ENCODE measurements at places on chromosomes 12 and 14.

GRCh38 chr12:20950248-20950647, 139.7 kb downstream of the SLCO1B3 start:
- DNase-seq, result no peak

DNA sequence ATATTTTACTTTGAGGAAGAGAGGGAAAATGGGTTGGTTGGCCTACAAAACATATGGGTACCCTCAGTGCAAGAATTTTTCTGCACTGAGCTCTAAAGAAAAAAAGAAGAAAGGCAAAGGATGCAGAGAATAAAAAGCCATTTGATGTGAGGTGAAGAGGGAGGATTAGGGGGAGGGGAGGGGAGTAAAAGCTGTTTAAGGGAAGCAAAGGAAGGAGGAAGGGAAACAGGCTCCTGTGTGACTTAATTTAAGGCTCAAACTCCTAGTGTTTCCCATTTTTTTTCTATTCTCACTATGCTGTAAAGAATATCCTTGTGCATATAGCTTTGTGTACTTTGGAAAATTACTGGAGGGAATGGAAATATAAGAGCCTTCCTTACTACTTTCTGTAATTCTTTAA, 78.7 kb downstream of the NKX2-1 start:
- no peak for DNase-seq

DNA sequence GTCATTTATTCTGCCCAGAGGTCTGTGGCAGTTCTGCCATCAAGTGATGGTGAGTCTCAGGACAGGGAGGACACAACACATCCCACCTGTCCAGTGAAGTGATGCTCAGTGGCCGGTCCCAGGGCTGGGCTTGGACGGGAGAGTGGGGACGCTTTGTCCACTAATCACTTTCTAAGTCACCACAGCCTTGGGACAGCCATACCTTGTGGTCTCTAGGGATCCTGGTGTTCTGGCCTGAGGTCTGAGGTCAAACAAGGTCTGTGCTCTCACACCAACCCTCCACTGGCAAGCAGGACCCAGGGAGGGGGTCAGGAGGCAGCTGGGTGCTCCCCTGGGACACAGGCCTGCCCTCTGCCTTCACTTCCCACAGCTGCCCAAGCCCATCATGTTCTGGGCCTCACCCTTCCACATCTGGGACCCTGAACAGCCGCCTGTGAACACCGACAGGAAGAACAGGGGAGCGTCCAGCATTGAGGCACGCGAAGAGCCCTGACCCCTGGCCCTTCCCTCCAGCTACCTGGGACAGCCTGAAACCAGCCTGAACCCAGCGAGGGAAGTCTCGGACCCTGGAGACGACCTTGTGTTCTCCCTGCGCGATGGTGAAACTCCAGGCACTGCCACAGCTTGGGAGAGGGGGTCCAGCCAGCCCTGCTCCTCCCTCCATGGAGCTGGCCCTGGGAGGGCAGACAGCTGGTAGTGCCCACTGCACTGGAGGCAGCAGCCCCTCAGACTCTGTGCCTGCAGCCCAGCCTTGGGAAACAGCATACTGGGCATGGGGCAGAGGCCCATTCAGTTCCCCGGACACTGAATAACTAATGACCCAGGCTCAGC, 19.7 kb upstream of the GPR132 start:
- no peak for DNase-seq

GRCh38 chr12:132812631-132813305, 15.9 kb downstream of the GOLGA3 start:
- no peak for DNase-seq

GRCh38 chr14:104953097-104953496, 25.1 kb downstream of the AHNAK2 start:
- no peak for DNase-seq

- DNase-seq, result no peak
Observed at GRCh38 chr12:107196681-107197080, 103.3 kb upstream of the CRY1 start.

DNA sequence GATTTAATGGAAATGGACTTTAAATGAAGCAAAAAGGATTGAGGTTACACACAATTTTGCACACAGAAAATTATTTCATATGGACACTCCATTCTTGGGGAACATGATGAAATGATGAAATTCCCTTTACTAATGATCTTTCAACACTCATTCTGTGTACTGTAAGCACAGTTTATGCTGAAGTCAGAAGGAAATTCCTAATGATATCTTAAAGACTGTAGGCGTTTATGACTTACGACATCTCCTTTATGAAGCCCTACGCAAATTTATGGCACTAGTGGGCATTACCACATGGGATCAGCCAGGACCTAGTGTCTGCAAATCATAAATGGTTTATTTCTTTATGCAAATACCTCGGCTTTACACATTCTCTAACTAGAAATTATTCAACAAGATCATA, 97.9 kb upstream of the SOX5 start:
- no peak for DNase-seq

- DNase-seq, result peak; percentile 16
Observed at GRCh38 chr14:95328729-95329503, 9.2 kb upstream of the CLMN start.

DNA sequence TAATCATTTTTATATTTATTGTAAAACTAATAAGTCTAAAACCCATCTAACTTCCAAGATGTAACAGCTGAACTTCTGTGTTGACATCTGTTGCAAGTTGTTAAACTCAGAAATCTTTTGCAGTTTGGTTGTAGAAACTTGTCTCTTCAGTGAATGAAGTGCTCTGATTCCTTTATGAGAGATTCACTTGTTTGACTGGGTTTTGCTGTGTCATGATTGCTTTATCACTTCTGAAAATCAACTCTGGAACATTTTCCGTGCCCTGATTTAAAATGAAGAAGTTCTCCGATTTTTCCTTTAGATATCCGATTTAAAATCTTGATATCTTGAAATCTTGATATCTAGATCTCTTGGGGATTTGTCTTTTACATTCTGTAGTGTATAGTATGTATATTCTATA, 65.1 kb downstream of the DIP2B start:
- no peak for DNase-seq

DNA sequence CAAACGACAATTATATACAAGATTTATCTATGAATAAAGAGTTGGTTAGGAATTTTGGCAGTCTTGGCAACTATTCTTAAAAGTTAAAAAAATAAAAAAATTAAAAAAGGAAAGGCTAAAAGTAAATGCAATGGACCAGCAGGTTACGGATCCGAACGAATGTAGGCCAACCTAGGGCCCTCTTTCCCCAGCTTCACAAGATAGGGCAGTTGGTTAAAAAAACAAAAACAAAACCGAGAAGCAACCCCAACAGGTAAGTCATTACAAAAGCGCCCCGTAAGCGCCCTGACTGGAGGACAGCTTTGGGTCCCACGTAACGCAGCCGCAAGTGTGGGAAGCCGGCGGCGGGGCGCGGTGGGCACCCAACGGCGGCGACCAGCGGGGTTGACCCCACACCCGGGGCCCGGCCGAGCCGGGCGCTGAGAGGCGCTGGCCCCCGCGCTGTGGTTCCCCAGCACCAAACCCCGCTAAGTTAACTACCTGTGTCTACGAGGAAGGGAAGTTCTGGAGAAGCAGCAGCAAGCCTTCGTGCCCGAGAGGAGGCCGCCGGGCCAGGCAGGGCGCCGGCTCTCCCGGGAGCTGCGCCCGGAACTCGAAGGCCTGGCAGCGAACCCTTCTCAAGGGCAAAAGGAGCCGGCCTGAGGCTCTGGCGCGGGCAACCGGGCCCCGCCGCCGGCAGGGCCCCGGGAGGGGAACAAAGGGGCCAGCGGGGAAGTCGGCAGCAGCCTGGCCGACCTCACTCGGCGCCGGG, 882 bp downstream of the HECTD1 start:
- peak; percentile 88 for DNase-seq

DNA sequence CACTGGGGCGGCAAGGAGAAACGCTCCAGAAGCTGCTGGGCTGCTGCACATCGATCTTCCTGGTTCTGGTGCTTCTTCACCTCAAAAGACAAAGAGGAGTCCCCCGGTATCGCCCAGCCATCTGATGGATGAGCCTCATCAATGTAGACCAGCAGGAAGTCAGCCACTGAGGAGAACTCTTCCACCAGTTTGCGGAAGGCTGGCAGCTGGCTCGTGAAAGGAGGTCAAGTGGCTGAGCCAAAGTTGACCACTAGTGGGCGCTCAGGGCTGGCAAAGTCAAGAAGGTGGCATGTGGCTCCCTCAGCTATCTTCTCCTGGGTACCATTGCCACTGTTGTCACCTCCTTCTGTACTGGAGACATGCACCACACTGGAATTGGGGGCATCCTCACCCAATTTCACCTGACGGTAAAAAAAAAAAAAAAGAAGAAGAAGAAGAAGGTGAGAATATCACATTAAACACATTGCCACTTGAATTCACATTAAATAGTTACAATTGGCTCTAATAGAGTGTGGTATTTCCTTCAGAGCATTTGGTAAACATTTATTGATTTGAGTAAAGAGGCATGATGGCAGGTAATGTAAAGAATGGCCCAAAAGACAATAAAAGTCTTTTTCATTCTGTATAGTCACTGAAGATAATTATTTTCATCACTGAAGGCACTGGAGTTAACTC, 8.3 kb downstream of the DIO2 start:
- no peak for DNase-seq

DNA sequence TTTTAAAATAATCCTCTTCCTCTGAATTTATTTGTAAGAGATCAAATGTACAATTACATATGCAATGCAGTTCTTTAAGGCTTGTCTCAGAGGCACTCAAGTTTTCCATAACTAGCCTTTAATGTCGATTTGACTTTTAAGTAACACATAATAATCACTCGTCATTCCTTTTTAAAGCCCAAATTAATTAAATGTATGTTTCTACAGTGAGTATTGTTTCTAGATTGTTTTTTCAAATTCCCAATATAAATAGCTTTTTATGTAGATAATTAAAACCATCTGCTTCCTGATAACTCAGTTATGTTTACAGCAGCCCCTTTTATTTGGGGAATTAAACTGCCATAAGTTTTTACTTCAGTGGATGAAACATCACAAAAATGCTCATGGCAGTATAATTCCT, 185.1 kb downstream of the ETNK1 start:
- DNase-seq, result no peak

- peak; percentile 91 for DNase-seq
Observed at GRCh38 chr12:54191550-54192022, 2.8 kb upstream of the SMUG1 start.

DNA sequence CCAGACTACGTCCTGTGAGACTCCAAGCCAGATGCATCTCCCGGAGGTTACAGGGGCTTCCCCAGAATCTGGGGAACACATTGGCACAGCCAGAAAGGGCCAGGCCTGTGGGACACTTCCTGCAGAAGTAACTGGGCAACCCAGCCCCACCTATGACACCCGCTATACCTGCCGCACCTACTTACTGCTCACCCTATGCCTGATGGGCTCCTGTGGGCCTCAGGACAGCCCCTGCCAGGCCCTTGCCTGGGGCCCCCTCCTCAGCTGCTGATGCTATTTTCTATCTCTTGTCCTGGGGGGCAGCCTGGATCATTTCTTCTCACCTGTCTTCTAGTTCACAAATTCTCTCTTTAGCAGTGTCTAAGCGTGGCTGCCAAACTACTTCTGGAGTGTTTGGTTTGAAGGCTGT, 28.7 kb downstream of the JAG2 start:
- DNase-seq, result peak; percentile 50

DNA sequence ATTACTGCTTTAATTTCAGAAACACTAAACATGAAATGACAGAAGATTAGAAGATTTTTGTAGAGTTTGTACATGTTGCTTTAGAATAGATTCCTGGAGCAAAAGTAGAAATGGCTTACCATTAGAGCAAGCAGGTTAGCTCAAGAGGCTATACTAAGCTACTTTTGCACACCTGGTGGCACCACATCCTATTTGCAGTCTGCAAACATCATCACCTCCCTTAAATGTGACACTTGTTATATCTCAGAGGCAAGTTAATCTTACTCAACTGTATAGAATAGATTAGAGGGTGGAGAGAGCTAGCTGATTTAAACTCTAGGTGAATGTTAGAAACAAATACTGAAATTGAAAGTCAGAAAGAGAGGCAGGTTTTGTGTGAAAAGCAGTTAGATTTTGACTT, 30.7 kb upstream of the OR4E1 start:
- no peak for DNase-seq

DNA sequence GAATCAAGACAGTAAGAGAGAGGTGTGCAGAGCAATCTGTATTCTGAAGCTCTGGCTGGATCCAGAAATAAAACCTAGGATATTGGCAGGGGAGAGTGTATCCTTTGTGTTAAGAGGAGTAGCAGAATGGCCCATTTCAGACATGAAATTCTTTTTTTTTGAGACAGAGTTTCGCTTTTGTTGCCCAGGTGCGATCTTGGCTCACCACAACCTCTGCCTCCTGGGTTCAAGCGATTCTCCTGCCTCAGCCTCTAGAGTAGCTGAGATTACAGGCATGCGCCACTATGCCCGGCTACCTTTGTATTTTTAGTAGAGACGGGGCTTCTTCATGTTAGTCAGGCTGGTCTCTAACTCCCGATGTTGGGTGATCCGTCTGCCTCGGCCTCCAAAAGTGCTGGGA, 6.1 kb upstream of the SRGAP1 start:
- no peak for DNase-seq

GRCh38 chr12:64273527-64274403, 51.7 kb upstream of the KICS2 start:
- DNase-seq, result no peak
